RCC 7860 (cell line): ENCODE measurements at places on chromosomes 11 and 22.

DNA sequence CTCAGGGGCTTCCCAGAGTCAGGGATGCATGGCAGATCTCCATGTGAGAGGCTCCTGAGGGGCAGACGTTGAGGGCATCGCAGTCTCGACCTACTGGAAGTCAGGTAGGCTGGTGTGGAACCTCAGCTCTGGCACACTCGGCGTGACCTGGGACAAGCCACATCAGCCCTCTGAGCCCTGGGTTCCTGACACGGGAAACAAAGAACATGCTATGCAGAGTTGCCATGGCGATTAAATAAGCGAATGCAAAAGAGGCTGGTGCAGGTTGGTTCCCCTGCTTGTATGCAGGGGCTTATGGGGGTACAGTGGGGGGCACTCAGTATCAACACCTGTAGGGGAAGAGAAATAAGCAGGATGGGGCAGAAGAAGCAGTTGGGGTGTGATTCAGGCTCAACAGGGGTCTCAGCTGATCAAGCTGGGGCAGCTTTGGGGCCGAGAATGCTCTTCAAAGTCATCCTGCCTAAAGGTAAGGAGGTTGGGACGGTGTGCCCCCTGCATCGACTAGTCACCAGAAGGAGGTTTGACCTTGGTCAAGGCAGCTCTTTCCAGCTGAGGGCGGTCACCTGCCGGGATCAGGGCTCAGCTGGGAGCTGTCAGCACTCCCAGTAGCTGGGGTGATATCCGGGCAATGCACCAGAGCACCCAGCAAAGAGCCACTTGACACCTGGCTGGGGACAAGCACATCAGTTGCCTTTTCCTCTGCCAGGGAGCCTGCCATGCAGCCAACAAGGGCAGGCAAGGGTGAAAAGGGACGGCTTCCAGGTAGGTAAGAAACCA, 442.7 kb downstream of the MIAT start:
- DNase-seq, result no peak

DNA sequence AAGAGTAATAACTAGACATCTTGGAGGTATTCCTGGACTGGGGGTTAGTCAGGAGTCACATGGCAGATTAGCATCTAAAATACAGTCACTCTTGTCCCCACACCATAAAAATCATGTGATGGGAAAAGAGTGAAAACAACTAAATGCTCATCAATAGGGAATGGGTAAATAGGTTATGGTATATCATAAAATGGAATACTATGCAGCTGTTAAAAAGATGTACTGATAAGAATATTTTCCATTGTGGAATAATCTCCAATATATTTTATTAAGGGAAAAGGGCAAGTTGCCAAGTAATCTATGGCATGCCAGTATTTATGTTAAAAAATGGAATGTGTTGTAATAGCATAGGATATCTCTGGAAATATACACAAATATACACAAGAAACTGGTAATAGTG, 6.6 kb upstream of the PIK3C2A start:
- DNase-seq, result no peak

DNA sequence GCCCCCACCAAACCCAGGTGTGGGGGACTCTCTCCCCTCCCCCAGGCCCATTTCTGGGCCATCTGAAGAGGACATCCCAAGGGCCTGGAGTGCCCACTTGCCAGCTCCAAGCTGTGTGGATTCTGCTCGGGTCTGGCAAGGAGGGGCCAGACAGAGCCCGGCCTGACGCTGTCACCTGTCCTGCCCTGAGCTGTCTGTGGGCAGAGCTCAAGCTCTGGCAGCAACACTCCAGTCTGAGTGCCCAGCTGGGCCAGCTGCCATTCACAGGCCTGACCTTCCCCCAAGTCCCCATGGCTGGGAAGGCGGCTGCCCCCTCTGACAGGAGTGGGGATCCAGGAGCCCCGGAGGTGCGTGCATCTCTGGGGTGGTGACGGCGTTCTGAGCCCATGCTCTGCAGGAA, 6.2 kb upstream of the PIM3 start:
- no peak for DNase-seq

- DNase-seq, result no peak
Measured at GRCh38 chr11:110883256-110883655, 171.0 kb upstream of the ARHGAP20 start.

- DNase-seq, result no peak
Measured at GRCh38 chr11:20634044-20634443, 34.6 kb downstream of the SLC6A5 start.

DNA sequence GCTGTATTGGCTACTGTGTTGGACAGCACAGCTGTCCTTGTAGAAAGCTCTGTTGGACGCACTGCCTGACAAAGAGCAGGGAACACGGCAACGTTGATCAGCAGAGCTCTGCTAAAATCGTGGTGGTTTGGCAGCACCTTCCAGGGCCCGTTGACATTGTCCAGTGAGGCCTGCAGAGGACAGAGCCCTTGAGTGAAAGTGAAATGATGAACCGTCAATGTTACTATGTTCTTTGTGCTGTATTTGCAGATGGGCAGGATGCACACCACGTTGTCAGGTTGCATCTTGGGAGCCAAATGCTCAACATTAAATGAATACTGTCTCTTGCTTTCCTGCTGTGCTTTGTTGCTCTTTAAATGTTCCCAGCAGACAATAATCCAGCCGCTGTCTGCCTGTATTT, 69.7 kb downstream of the NELL1 start:
- no peak for DNase-seq

GRCh38 chr22:41181349-41182241, 23.5 kb upstream of the L3MBTL2 start:
- no peak for DNase-seq

GRCh38 chr11:82843057-82843795, 57.0 kb downstream of the PRCP start:
- DNase-seq, result no peak

DNA sequence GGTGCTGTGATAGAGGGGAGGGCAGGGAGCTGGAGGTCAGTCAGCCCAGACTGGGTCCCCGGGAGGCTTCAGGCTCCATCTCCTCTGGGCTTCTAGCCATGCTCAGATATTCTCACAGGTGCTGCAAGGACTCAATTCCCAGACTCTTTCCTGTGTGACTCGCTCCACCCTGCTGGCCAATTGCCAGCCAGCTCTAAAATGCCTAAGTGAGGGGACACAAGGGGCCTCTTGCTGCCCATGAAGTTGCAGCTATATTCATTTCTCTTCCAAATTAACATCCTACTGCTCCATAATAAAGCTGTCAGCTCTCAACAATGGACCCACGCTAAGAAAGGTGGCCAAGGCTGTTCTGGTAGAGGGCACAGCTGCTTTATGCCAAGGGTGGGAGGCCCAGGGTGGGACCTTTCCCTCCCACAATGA, 101.5 kb downstream of the PLEKHA7 start:
- no peak for DNase-seq

DNA sequence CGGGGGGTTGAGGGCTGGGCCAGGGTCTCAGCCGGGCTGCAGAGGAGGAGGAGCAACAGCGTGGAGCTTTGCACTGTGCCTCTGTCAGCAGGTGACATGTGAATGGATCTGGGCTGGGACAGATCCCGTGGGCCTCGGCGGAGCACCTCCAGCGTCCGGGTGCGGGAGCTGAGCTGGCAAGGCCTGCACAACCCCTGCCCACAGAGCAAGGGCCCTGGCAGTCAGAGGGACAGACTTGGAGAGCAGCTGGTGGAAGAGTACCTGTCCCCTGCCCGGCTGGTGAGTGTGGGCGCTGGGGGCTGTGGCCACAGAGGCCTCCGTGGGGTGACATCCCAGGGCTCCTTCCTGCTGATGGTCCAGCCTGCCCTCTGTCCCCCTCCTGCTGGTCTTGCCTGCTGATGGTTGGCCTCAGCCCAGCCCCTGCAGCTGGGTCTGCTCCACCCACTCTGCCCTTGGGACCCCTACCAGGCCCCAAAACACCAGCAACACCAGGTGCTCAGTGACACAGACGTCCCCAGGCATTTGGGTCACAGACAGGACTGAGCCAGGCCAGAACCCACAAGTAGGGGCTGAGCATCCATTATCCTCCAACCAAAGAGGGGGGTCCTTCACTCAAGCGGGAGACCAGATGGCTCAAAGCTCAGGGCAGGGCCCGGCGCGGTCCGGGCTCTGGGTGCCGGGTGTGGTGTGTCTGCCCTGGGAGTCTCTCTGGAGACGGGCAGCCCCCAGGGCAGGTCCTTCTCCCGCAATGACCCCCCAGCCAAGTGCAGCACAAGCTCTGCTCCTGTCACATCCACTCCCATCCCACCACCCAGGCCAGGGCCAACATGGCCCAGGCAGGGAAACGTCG, 3.5 kb downstream of the LRRC56 start:
- no peak for DNase-seq

DNA sequence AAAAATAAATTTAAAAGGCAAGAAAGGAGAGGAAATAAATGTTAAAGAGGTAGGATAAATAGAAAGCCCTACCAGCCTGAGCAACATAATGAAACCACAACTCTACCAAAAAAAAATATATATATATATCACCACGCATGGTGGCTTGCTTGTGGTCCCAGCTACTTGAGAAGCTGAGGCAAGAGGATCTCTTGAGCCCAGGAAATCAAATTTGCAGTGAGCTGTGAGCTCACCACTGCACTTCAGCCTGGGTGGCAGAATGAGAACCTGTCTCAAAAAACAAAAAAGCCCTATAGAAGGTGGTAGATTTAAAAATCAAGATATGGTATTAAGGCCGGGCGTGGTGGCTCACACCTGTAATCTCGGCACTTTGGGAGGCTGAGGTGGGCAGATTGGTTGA, 10.5 kb downstream of the NUCB2 start:
- no peak for DNase-seq

GRCh38 chr11:118634431-118635236, 27.2 kb downstream of the PHLDB1 start:
- DNase-seq, result no peak

DNA sequence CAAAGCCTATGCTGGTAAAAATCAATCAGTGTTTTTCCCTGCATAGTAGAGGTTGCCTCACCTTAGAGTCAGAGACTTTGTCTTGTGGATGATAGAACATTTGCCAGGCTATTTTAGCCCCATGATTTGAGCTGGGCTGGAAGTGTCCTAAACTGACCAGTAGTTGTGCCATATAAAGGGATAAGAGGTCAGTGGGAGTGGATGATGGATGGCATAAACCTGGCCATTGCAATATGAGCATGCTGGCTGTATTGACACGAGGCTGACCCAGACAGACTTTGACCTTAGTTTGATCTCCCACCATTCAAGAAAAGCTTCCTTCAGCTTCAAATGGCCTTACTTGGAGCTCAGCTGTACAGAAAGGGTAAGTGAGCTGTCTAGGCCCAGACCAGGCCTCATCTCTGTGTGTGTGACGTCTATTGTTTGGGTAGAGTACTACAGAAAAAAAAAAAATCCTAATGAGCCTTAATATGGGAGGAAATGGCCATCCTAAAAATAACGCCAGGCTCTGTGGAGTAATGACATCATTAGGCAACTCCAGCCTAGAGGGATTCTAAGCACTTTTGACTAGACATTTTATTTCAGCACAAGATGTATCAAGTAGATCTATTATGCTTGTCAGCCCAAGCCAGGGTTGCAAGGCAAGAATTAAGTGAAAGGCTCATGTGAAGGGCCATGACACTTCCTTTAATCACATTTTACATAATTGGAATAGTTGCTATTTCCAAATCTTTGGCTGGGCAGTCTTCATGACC, 51.3 kb upstream of the CADM1 start:
- DNase-seq, result no peak

GRCh38 chr11:101552888-101553287, 30.9 kb downstream of the TRPC6 start:
- DNase-seq, result no peak

GRCh38 chr11:12280838-12281565, 96.4 kb upstream of the PARVA start:
- no peak for DNase-seq

DNA sequence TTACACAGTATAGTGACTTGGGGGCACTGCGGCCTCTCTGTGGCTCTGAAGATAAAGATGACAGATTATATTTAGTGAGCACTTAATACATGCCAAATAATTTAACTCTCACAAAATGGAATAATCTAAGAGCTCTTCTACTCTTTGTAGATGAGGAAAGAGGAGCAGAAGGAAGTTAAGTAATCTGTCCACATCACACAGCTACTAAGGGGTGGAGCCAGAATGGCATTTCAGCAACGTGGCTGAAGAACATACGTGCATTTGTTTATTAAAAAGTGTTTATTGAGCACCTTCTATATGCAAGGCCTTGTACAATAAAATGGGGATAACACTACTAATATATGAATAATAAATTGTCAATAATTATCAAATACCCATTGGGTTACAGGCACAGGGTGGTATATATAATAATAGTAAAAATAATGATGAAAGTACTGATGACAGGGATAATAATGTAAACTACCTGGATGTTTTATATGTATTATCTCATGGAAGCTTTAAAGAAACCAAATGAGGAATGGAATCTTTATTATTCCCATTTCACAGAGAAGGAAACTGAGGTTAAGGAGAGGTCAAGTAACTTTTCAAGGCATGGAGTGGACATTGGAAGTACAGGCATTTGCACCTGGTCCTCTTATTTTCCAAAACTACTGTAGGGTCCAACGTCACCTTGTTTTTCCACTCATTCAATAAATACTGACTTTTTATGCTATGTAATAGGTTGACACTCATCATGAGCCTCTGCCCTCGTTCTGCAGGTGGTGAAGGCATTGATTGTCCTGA, 38.0 kb upstream of the IL17RA start:
- DNase-seq, result no peak

DNA sequence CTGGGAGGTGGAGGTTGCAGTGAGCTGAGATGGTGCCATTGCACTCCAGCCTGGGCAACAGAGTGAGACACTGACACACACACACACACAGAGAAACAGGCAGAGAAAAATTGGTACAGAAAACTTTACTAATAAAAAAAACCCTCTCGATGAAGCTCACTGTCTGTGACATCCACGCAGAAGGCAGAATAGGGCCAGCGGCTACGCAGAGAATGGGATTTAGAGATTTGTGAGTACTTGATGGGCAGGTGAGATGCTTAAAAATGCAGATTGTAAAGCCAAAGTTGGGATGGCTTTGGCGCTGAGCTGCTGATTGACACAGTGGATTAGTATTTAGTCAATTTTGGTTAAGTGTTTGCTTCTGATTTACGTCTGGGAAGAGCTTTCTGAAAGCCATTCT, 561.1 kb downstream of the TBC1D22A start:
- no peak for DNase-seq

DNA sequence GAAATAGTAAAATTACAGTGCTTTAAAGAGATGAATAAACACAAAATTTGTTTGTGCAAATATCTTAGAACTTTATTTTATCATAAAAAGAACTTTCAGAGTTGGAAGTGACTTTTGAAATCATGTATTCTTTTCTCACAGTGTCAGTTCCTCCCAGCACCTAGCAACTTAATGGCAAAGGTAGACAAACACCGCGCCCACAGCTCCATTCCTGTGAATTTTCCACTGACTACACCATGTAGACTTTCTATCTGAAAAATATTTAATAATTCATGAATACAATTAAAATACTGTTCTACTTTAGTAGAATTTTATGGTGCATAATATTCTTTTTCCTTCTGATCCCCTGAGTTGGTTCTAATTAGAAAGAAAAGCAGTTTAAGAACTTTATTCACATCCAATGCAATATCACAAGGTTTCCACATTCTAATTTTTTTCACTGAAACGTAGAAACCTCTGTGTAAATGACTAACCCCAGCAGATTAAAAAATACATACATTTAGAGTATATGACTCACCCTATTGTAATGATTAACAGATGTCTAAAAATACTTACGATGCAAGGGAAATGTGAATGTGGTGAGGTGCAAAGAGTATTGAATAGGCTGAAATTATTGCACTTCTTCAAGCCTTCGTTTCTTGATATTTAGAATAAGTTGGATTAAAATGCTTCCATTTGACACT, 218.2 kb upstream of the CCDC179 start:
- peak; percentile 21 for DNase-seq
